ENCODE measurements at places on chromosomes 1 and 21.

DNA sequence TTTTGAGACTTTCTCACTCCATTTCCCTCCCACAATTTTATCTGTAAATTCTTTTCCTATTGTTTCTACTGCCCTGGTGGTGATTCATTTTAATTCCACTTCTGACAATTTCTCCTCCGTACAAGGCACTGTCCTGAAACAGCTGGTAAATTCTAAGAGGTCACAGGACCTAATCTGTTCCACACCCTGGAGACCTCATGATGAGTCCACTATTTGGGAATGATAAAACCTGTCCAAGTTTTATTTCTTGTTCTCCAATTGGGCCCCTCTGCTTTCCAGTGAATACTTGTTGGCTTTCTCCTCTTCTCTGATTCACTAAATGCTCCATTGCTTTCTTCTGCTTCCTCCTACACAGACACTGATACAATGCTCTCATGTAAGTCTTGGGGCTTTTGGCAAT, 343.1 kb upstream of the DUSP10 start:
- DNase-seq: no peak

GRCh38 chr1:145859491-145860023, 676 bp upstream of the PIAS3 start:
- peak; percentile 70 for DNase-seq

- DNase-seq: no peak
Measured at GRCh38 chr1:223642237-223642636, 23.3 kb downstream of the CAPN8 start.

DNA sequence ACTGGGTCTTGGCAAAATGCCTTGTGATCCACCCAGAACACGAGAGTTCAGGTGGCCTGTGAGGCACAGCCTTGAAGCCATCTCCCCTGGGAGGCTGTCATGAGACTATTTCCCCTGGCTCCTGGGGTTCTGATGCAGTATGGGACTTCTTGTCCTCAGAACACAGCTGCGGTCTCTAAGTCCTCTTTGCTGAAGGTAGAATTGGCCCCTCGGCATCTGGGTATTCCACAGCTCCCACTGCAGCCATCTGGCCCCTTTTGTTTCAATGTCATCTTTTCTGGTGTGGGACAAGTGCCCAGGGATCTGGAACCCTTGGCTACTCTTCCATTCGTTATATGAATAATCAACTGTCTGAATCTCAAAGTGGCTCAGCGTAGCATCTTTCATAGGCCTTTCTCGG, 17.0 kb upstream of the LY9 start:
- no peak for DNase-seq

DNA sequence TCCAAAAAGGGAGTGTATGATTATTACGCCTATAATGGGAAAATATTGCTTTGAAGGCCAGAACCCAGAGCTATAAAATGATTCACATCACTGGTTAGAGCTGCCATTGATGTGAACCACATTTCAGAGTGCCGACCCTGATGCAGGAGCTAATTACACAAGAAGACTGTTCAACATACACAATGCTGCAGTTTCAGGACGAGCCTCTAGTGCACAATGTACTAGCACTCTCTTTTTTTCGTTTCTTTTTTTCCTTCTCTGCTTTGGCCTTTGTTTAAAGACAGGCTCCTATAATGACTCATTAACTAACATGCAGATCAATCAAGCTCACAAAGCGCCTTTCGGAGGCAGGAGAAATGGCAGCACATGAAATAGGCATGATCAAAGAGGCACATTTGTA, 66.0 kb upstream of the HMGB4 start:
- DNase-seq: no peak

GRCh38 chr1:98969798-98970490, 34.7 kb downstream of the PLPPR5 start:
- DNase-seq: no peak
